ENCODE measurements at places on chromosomes 12 and 14.

- no peak for DNase-seq
Measured at GRCh38 chr12:220491-220890, 6.5 kb upstream of the SLC6A12 start.

DNA sequence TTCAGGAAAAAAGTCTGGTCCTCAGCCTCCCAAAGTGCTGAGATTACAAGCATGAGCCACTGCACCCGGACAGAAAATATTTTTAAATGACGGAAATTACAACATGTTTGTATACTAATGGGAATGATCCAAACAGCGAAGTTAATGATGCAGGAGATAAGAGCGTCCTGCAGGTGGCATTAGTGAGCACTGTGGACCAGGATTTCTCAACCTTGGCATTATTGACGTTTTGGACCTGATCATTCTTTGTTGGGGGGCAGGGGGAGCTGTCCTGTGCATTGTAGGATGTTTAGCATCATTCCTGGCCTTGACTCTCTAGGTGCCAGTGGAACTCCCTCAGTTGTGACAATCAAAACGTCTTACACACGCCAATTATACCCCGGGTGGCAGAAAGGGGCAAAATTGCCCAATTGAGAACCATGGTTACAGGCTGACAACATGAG, 34.1 kb downstream of the SCFD1 start:
- no peak for DNase-seq

DNA sequence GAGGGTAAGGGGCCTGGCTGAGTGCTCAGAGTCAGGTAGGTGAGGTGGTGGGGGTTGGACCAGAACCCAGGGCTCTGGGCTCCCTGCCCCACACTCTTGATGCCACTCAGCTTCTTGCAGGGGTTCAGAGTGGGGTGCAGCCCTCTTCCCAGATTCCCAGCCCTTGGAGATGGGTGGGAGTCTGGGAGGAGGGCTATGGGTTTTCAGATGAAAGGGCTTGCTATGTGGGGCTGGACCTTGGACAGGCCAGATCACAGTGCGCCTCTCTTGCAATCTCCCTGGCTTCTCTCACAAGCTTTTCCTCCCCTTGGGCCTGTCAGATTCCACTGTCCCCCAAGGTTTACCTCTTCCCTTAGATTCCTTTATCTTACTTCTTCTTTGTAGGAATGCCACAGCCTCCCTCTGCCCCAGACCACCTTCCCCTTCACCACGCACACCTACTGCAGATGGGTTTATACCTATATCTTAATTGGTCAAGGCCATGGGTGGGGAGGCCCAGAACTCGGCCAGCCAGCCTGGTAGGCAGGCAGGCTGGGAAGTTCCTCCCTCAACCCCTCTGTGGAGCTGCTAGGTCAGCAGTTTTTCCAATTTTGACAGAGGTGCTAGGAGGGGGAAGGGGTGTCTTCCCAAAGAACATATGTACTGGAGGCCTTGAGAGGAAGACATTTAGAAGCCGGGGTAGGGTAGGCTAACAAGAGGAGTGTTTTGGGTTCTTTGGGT, 1.4 kb downstream of the NYNRIN start:
- DNase-seq, result no peak

- DNase-seq, result no peak
Measured at GRCh38 chr14:22380571-22381407, 208.2 kb downstream of the DAD1 start.

DNA sequence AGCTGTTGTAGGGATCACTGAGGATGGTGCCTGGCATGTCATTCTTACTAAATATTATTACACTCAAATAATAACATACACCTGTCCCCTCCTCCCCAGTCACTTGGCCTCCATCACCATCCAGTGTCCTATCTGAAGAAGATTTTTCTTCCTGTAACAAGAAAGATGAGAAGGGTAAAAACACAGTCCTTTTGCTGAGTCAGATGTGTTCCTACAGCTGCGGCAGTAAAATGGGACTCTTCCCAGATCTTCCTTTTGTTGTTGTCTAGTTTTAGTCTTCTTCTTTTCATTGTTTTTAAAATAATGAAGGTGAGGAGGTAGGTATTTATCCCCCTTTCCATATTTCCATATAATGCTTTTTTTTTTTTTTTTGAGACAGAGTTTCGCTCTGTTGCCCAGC, 83.1 kb upstream of the RFLNA start:
- no peak for DNase-seq

GRCh38 chr14:24136684-24137528, 912 bp downstream of the PSME1 start:
- no peak for DNase-seq

- DNase-seq, result no peak
Measured at GRCh38 chr12:108694812-108695278, 36.5 kb downstream of the CORO1C start.

DNA sequence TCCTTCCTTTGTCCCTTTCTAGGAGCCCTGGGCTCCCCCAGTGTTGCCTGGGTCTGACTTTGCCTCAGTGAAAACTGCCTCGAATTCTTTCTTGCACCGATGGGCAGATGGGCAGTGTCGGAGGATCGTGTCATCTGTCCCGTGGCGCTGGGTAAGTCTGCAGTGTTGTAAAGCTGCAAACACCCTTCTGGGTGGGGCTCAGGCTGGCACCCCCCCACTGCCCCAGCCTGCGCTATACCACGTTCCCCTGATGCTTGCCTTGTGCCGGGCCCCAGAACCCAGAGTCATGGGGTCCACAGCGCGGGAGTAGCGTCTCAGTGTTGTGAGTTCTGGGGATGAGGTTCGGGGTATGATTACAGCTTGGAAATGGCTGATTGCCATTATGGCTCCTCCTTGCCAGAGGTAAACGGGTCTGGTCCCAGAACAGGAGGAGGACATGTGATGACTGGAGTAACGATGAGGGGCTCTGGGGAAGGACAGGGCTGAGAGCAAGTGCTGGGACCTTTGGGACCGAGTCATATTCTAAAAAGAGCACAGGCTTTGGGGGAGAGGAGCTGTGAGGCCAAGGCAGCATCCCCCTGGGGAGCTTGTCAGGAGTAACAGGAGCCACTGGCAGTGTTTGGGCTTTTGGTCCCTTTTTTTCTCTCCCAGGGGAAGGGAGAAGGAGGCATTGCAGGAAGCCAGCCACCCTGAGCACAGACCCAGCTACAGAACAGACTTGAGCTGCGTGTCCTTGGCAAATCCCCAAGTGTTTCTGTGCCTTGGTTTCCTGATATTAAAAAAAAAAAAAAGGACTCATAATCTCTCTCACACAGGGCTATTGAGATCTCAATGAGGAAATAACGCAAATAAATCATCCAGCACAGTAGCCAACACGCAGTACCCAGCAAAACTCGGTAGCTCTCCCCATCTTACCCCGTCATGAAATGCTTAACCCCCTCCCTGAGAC, 4.3 kb downstream of the RTL1 start:
- no peak for DNase-seq

DNA sequence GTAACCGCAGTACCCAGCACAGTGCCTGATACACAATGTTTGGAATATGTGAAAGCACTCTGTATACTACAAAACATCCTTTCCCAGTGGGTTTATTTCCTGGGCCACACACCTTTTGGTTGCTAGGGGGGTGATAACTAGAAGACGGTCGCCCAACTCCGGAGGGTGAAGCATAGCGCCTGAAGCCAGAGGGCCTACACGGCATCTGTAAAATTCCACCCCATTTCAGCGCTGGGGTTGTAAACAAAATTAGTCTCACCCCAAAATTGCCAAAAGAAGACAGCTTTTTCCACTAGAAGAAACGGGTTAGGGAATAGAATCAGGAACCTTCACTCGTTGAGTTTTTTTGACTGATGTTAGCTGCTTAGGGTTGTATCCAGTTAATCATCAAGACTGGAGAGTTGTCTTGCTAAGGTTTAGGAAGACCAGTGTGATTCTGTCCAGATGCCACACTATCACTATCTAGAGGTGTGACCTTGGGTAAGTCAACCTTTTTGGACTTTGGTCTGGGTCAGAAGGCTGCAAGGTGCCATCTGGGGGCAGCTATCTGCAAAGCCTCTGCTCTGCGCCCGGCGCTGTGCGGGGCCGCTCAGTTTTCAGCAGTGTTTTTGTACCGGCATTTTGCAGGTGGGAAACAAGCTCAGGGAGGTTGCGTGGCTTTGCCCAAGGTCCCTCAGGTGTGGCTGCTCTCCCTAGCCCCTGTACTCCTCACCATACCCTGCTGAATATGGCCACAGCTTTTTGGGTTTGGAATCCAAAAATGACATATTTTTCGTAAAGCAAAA, 1.3 kb downstream of the ZNF839 start:
- DNase-seq, result no peak

DNA sequence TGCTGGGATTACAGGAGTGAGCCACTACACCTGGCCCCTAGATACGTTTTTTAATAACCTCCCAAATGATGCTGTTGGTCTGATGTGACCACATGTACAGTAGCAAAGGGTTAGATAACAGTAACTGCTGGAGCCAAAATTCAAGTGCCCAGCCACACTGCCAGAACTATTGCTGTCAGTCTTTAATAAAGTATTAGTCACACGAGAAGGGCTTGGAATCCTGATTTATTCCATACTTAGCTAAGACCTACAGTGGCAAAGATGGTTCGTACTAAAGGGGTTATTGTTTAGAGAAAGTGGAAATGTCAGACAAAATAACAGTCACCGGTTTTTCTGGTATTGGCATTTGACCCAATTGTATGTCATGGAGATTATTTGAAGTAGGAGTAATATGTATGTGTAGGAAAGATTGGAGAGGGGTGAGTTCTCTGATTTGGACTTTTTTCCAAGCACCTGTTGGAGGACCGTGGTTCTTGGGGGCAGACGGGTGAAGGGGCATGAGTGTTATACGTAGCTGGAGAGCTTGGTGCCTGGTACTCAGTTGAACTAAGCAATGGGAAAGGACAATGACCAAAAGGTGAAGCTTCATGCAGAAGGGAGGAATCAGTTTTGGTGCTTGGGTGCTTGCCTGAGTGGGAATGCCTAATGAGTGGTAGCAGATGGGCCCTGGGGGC, 9.7 kb downstream of the TUBA1C start:
- DNase-seq, result no peak

Measured in amygdala (tissue), 56 donors.